Uterus (tissue), 4 donors: ENCODE measurements at places on chromosomes 4 and X. TPM values are rescaled to one million over a fixed set of nuclear protein-coding genes. Genes with fewer than 3 reads are reported as not detected.

DNA sequence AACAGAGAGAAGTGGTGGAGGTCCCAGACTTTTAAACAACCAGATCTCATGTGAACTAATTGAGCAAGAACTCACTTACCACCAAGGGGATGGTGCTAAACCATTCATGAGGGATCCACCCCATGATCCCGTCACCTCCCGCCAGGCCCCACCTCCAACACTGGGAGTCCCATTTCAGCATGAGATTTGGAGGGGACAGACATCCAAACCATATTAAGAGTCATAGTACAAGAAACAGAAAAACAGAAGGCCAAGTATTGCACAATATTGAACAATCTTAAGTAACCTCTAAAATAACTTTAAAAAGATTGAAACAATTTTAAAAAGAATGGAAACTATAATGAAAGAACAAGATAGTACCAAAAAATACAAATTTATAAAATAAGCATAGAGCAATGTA, 110.0 kb downstream of the CBR4 start:
- H3K4me1 ChIP-seq: no peaks in the 10 kb centered on the region
- DNase-seq: peak; percentile 63

DNA sequence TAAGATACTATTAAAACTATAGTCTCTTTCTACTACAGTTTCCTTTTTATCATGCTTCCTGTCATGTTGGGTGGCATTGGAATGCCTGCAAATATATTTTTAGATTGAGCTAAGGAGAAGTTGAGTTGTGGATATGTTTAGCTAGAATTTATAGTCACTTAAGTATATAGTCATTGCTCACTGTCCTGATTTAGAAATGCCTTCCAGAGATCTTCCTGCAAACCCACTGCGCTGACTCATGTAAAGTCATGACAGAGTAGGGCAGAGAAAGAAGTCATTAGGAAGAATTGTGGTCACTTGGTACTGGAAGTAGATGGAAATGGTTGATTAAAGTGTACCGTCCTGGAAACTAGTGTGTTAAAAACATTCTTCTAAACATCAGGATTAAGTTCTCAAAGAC, 490.3 kb upstream of the PABPC4L start:
- H3K36me3 ChIP-seq: no peaks in the 10 kb centered on the region
- H3K27ac ChIP-seq: no peak overlapping the region
- no peak for DNase-seq
- no peaks in the 10 kb centered on the region for H3K4me1 ChIP-seq
- no peak overlapping the region for H3K4me3 ChIP-seq

GRCh38 chr4:78863254-78863869, 75.9 kb downstream of the PAQR3 start:
- H3K27me3 ChIP-seq: no peaks in the 10 kb centered on the region
- H3K36me3 ChIP-seq: no peaks in the 10 kb centered on the region
- no peak overlapping the region for H3K4me3 ChIP-seq
- no peak for DNase-seq
- no peak overlapping the region for H3K27ac ChIP-seq
- no peaks in the 10 kb centered on the region for H3K4me1 ChIP-seq

GRCh38 chr4:100988876-100989275, 358.4 kb downstream of the PPP3CA start:
- H3K4me1 ChIP-seq: no peaks in the 10 kb centered on the region
- H3K27ac ChIP-seq: no peak overlapping the region
- no peaks in the 10 kb centered on the region for H3K36me3 ChIP-seq
- no peaks in the 10 kb centered on the region for H3K27me3 ChIP-seq
- no peak for DNase-seq

DNA sequence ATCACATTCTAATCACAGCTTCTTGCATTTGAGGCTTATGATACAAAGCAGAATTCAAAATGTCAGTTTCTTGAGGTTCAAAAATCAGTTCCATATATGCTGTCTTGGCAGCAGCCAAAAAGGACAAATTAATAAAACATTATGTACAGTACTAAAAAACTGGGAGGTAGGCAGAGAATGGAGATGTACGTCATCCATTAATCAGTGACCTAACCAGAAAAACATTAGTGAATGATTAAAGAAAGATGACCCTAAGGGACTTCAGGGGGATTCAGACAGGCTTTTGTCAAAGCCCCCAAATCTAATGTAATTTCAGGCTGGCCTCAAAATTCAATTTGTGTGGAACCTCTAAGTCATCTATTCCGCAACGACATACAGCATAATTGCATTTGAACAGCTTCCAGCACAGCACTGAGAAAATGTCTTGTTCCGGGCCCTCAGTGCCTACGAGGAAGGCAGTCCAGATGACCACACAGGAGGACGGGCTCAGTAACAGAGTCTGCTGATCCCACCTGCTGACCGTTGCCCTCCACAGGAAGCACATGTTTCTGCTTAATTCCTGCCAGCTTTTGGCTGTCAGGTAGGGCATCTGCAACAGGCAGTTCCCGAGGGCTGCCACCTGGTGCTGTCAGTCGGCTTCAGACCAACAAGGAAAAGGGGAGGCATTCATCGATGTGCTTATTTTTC, 83.8 kb upstream of the HHIP start:
- H3K27ac ChIP-seq: no peak overlapping the region
- DNase-seq: no peak
- no peaks in the 10 kb centered on the region for H3K36me3 ChIP-seq
- no peaks in the 10 kb centered on the region for H3K4me1 ChIP-seq
- H3K4me3 ChIP-seq: no peak overlapping the region

SYN1 gene
- 1.2 TPM for total RNA-seq

- H3K4me1 ChIP-seq: no peaks in the 10 kb centered on the region
- no peak overlapping the region for H3K4me3 ChIP-seq
- H3K27ac ChIP-seq: no peak overlapping the region
Measured at GRCh38 chrX:125293850-125294780, 25.6 kb upstream of the TEX13C start.

DNA sequence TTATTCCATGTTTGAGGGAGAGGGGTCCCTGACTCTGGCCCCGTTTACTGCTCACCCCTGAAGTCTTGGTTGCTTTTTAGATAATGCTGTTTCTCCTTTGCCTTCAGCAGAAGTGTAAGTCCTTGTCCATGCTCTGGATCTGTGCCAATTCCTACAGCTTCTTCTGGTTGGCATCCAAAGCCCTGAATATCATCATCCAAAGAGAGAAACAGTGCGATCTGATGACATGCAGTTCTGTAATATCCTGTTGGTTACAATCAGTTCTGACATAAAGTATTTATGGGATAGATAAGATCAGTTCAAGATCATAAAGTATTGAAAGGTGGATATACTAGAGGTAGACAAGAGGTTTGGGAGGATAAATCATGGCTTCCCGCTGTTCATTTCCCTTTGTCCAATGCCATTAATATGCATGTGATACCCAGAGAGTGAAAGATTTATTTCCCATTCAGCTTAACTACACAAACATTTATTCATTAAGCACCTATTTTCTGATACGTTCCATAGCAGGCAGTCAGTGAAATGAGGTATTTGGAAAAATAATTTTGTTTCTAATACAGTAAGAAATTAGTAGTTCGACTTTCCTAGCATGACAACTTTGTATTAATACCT, 53.2 kb upstream of the TMEM150C start:
- no peak overlapping the region for H3K27ac ChIP-seq
- H3K36me3 ChIP-seq: no peaks in the 10 kb centered on the region

GRCh38 chr4:16733509-16733908, 164.9 kb downstream of the LDB2 start:
- DNase-seq: no peak
- H3K4me1 ChIP-seq: peaks cover 4% of the 10 kb centered on the region
- no peaks in the 10 kb centered on the region for H3K27me3 ChIP-seq
- H3K27ac ChIP-seq: peak overlapping the region; percentile 64
- no peaks in the 10 kb centered on the region for H3K36me3 ChIP-seq

FRMPD4 gene
- not detected for total RNA-seq

IQSEC2 gene
- total RNA-seq: 4.1 TPM

- no peaks in the 10 kb centered on the region for H3K4me1 ChIP-seq
- no peak overlapping the region for H3K4me3 ChIP-seq
- H3K27ac ChIP-seq: no peak overlapping the region
- no peaks in the 10 kb centered on the region for H3K27me3 ChIP-seq
- DNase-seq: no peak
Measured at GRCh38 chr4:143085659-143086058, 99.1 kb upstream of the USP38 start.

STK32B gene
- 33.8 TPM for total RNA-seq

GRCh38 chr4:5710961-5711478, at the start of gene EVC:
Gene EVC (plus strand): TSS chr4:5711201. CDS start chr4:5711381, 180 bp downstream.
- peak within 1 kb of the TSS; percentile 90 for H3K27ac ChIP-seq
- H3K36me3 ChIP-seq: no peaks in the 10 kb centered on the region
- peak within 1 kb of the TSS; percentile 55 for H3K4me3 ChIP-seq
- no peaks in the 10 kb centered on the region for H3K27me3 ChIP-seq
- peaks cover 8% of the 10 kb centered on the region for H3K4me1 ChIP-seq

HDX gene
- 50.2 TPM for total RNA-seq

DNA sequence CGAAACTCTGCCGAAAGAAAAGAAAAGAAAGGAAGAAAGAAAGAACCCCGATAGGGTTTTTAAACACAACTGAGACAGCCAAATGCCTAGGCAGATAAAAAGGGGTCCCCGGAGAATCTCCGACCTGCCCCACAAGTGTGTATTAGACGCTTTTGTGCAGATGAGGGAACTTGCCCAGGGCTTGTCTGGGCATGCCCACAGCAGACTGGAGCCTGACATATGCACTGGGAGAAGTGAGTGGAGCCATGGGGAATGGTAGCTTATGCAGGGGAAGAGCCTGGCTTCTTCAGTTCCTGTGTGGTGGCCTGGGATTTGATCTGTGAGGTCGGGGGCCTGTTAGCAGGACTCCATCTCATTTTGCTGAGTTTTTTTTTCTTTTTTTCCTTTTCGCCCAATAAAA, 199.0 kb downstream of the GPC3 start:
- H3K4me1 ChIP-seq: no peaks in the 10 kb centered on the region
- no peak overlapping the region for H3K4me3 ChIP-seq
- H3K27me3 ChIP-seq: no peaks in the 10 kb centered on the region
- DNase-seq: no peak

DNA sequence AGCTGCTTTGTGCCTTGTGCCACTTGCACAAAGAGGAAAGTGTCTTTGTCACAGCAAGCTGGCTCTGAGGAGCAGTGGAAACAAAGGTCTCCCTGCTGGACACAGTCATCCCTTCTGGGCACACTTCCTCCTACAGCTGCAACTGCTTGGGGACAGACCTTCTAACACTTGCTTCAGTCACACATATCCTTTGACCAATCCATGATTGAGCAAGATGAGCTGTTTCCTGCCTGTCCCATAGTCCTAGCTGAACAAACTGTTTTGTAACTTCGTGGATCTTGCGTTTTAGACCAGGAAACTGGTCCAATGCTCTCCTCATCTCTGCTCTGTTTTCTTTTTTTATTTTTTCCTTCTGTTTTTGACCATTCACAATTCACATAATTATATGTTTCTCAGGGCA, 98.5 kb downstream of the RRAGB start:
- no peaks in the 10 kb centered on the region for H3K27me3 ChIP-seq
- H3K36me3 ChIP-seq: no peaks in the 10 kb centered on the region
- no peak overlapping the region for H3K27ac ChIP-seq
- H3K4me3 ChIP-seq: no peak overlapping the region
- DNase-seq: no peak
- H3K4me1 ChIP-seq: no peaks in the 10 kb centered on the region

XAGE1A gene
- total RNA-seq: not detected

GRCh38 chr4:176376032-176376614, 56.4 kb downstream of the SPCS3 start:
- no peaks in the 10 kb centered on the region for H3K36me3 ChIP-seq
- no peaks in the 10 kb centered on the region for H3K27me3 ChIP-seq
- DNase-seq: no peak
- H3K4me3 ChIP-seq: no peak overlapping the region

HAUS3 gene
- 15.4 TPM for total RNA-seq

- H3K4me3 ChIP-seq: no peak overlapping the region
- H3K36me3 ChIP-seq: no peaks in the 10 kb centered on the region
- DNase-seq: no peak
- no peaks in the 10 kb centered on the region for H3K27me3 ChIP-seq
- H3K4me1 ChIP-seq: no peaks in the 10 kb centered on the region
- H3K27ac ChIP-seq: no peak overlapping the region
Measured at GRCh38 chrX:125678258-125678657, 358.6 kb downstream of the TEX13C start.

DNA sequence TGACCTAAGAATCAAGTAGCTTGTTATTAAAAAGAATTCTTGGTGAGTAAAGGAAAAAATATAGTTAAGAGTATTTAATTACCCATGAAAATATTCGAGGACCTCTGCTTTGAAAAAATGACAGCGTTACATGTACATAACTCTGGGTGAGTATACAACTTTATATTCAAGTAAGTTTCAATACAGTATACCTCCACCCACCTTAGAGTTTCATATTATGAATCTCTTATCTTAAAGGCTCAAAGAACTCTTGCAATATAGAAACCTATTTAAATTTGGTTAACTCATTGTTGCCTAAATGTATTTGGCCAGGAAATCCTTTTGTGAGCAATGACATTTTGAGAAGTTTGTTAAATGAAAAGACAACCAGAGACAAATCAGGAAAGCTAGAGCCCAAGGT, 138.2 kb downstream of the QDPR start:
- no peak for DNase-seq
- peaks cover under 1% of the 10 kb centered on the region for H3K4me1 ChIP-seq
- no peaks in the 10 kb centered on the region for H3K36me3 ChIP-seq
- H3K27ac ChIP-seq: no peak overlapping the region

DNA sequence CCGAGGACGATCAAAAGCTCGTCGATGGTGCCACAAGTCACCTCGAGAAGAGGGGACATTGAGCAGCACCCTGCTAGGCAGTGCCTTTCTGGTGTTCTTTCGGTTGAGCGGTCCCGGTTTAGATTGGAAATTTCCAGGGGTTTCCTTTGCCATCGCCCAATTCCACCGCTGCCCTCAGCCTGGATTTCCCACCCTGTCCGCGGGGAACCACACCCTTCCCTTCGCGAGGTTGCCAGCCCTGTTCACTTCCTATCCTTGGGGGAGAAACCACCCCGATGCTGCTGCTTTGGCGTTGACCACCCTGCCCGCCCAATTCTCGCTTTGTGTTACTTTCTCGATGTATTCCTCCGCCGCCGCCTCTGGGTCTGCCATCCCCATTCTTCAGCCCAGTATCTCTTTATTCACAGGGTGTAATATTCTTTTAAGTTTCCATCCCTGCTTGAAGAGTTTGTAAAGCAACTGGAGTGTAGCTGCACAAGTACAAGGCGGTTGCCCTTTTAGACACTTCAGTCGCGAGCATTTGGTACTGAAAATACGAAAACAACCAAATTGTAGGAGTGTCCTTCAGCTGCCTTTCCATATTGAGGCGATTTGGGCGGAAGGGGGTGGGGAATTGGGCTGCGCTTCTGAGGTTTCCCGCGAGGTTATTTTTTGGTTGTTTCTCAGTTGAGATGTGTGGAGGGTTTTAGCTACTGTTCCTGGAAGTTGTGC, 1.1 kb downstream of the OGT start:
- peak overlapping the region; percentile 88 for H3K27ac ChIP-seq
- peak overlapping the region; percentile 55 for H3K4me3 ChIP-seq
- H3K36me3 ChIP-seq: no peaks in the 10 kb centered on the region
- H3K4me1 ChIP-seq: no peaks in the 10 kb centered on the region

DNA sequence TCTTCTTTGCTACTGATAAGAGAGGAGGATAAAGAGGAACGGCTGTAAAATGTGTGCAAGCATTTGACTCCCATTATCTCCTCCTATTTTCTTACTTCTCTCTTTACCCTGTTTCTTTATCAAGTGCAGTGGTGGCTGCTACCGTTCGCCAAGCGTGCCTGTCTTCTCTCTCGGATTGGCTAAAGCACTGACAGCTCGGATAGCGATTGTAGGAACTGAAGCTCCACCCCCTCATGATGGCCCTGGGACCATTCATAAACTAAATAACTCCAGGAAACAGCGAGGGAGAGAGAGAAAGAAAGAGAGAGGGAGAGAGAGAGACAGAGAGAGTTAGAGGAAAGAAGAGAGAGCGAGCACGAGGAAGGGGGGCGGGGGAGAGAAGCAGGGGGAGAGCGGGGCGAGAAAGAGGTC, 305 bp upstream of the MAB21L2 start:
- no peaks in the 10 kb centered on the region for H3K4me1 ChIP-seq
- no peaks in the 10 kb centered on the region for H3K27me3 ChIP-seq
- no peak for DNase-seq
- H3K4me3 ChIP-seq: no peak overlapping the region
- no peak overlapping the region for H3K27ac ChIP-seq

PAGE2B gene
- total RNA-seq: not detected

RAP2C gene
- total RNA-seq: 86.6 TPM
